Spinal cord (tissue), 10 donors: ENCODE measurements at places on chromosomes 3 and 15.

DNA sequence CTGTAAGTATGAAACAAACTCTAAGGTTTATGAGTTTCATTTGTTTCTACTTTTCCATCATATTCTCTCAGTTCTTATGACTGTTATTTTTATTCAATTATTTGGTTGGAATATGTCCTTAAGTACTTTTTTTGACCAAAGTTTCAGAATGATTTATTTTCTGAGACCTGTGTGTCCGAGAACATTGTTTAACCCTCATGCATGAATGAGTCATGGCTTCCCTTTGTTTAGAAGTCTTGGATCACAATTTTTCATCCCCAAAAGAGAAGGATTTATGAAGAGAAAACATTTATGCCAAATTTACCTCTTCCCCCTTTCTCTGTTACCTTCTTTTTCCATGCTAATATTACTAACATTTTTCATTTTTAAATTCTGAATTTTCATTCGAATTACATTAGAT, 518.0 kb upstream of the NR2F2 start:
- H3K27ac ChIP-seq: no peak overlapping the region
- H3K36me3 ChIP-seq: no peaks in the 10 kb centered on the region
- H3K4me3 ChIP-seq: no peak overlapping the region
- H3K4me1 ChIP-seq: no peaks in the 10 kb centered on the region
- H3K27me3 ChIP-seq: no peaks in the 10 kb centered on the region

- no peaks in the 10 kb centered on the region for H3K27me3 ChIP-seq
- H3K36me3 ChIP-seq: no peaks in the 10 kb centered on the region
- H3K27ac ChIP-seq: no peak overlapping the region
- no peak for DNase-seq
These were observed 222.9 kb downstream of the SCAPER start for GRCh38 chr15:76682259-76682658.

- H3K27ac ChIP-seq: no peak overlapping the region
- no peaks in the 10 kb centered on the region for H3K36me3 ChIP-seq
- no peak overlapping the region for H3K4me3 ChIP-seq
- no peak for DNase-seq
- H3K27me3 ChIP-seq: no peaks in the 10 kb centered on the region
- H3K4me1 ChIP-seq: no peaks in the 10 kb centered on the region
These were observed 185.9 kb downstream of the ERC2 start for GRCh38 chr3:56282341-56282740.

DNA sequence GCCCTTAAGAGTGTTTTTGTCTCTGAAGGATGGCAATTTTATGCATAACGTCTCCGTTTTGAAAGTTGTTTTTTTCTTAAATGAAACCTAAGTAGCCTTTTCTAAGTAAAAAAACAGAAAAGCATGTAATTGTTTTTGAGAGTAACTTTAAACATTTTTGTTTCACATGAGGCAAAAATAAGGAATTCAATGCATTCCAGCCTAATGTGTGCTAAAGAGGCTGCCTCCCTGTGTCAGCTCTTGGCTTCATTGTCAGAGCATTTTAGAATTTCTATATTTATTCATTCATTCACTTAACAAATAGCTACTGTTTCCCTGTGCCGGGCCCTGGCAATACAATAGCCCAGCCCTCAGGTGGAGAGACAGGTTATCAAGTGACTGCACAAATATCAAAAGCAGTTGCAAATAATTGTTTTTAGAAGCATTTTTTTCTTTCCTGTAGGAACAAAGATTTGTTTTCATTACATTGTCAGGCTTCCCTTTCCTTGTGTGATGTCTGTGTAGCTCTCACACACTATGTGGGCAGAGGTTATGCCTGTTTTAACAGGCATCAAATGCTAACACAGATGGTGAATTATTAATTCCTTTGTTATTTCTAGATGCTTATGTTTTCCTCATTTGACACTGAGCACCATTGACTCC, 81.9 kb downstream of the CCK start:
- no peaks in the 10 kb centered on the region for H3K27me3 ChIP-seq
- H3K4me3 ChIP-seq: no peak overlapping the region
- peaks cover 14% of the 10 kb centered on the region for H3K36me3 ChIP-seq
- H3K27ac ChIP-seq: no peak overlapping the region
